ENCODE measurements at places on chromosomes 16 and 17.

- no peak for DNase-seq
Measured at GRCh38 chr17:46120537-46120936, 72.7 kb downstream of the KANSL1 start.

DNA sequence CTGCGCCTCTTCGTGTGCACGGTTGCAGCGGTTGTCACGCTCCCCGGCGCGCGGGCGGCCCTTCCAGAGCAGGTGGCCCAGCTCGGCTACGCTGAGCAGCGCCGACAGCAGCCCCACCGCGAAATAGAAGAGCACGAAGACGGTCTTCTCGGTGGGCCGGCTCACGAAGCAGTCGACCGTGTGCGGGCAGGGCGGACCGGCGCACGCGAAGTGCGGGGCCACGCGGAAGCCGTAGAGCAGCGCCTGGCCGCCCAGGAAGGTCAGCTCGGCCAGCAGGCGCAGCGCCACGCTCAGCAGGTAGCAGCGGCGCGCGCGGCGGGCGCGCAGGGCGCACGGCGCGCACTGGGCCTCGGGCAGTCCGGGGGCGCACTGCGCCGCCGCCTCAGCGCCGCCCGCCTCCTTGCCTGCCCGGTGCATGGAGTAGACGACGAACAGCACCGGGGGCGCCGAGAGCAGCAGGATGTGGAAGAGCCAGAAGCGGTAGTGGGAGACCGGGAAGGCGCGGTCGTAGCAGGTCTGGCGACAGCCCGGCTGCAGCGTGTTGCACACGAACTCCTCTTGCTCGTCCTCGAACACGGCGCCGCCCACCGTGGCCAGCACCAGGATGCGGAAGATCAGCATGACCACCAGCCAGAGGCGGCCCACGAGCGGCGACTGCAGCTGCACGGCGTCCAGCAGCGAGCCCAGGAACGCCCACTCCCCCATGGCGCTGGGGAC is 1.3 kb downstream of the GJD3 start:
- no peak for DNase-seq

DNA sequence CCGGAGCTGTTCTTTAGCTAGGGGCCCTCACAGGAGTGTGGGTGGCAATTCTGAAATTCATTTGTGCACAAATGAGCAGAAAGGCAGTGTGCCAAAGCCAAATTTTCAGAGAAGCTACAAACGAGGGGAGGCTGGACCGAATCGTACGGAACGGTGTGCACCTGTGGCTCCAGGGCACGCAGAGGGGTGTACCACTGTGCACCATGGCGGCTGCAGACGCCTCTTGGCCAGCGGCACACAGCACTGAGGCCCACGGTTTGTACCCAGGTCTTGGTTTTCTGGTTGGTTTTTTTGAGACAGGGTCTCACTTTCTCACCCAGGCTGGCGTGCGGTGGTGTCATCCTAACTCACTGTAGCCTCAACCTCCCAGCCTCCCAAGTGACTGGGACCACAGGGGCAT is 14.9 kb downstream of the CHMP1A start:
- DNase-seq = no peak

DNA sequence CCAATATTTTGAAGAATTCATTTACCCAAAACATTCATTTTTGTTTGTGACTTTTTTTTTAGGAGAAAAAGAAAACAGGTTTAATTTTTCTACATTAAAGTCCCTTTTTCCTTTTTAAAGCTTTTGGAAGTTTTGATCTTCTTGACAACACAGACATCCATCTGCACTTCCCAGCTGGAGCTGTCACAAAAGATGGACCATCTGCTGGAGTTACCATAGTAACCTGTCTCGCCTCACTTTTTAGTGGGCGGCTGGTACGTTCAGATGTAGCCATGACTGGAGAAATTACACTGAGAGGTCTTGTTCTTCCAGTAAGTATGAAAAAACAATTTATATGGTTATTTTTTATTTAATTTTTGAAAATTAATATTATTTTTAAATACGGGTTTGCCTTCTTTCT is 37.2 kb downstream of the SIAH1 start:
- DNase-seq = no peak

DNA sequence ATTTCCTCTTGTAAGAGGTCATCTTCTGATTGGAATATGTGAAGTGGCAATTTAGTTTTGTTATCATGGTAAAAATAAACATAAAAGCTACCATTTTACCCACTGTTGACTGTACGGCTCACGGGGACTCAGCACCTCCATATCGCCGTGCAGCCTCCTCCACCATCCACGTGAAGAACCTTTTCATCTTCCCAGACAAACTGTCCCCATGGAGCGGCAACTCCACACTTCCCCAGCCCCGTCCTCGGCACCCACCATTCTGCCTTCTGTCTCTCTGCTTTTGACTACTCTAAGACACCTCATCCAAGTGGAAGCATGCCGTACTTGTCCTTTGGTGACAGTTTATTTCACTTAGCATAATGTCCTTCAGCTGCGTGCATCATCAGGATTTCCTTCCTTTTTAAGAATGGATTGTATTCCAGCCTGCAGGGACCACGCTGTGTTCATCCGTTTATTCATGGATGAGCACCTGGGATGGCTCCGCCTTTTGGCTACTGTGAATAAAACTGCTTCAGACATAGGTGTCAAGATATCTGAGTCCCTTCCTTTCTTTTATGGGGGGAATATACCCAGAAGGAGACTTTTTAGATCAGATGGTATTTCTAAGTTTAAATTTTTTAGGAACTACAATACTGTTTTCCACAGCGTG is 14.3 kb downstream of the FBXO31 start:
- DNase-seq = no peak

GRCh38 chr16:53511403-53512280 is 8.6 kb upstream of the AKTIP start:
- DNase-seq = no peak

All from bronchial epithelial cell (primary cell).